ENCODE measurements at places on chromosomes 7 and 10.

GRCh38 chr7:131328377-131329175 lies 900 bp downstream of the MKLN1 start:
- no peak for DNase-seq

GRCh38 chr7:83001362-83002040 lies 161.2 kb downstream of the PCLO start:
- DNase-seq: no peak

GRCh38 chr7:106155027-106155426 lies 42.9 kb upstream of the SYPL1 start:
- no peak for DNase-seq

GRCh38 chr10:67723601-67724000 lies 27.6 kb upstream of the CTNNA3 start:
- DNase-seq: no peak

GRCh38 chr7:112101201-112101846 lies 104.9 kb downstream of the DOCK4 start:
- no peak for DNase-seq

GRCh38 chr7:94344826-94345225 lies 49.9 kb upstream of the COL1A2 start:
- no peak for DNase-seq

- DNase-seq: no peak
These were observed 325.8 kb upstream of the ZMIZ1 start for GRCh38 chr10:78742730-78743615.

DNA sequence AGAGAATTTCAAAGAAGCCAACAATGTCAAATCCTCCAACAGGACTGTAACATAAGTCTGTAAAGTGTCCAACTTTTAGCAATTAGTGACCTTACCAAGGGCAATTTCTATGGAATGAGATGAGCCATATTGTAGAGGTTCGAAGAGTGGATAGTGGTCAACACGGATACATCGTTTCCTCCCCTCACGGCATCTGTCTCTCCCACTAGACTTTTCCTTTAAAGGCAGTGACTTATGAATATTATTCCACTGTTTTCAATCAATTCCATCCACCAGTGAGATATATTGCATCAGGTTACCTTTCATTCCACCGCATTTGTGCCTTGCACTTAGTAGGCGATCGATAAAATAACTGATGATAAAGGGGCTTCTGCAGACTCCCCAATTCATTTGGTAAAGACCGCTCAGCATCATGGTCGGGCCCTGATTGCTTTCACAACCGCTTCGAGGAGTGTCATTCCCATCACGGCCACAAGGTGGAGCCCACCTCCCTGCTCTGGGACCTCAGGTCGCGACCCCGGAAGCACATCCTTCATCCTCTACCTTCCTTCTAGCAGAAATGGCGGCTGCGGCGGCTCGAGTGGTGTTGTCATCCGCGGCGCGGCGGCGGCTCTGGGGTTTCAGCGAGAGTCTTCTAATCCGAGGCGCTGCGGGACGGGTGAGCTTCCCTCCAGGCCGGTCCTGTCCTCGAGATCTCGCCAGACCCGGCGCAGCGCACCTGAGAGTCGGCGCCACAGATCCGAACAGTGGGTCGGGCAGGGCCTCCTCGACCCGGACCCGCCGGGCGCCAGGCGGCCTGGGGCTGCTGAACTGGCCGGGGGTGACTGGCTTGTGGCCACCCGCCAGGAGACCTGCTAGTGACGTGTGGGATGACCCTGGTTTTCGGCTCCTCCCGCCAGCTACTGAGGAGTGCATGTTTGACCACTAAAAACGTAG lies at the start of gene PMPCB:
Gene PMPCB (plus strand): TSS at position 535 of the 936 bp plus-strand sequence. CDS start 25 bp downstream, at position 560.
- peak; percentile 91 for DNase-seq

- no peak for DNase-seq
These were observed 672.0 kb upstream of the FOXK1 start for GRCh38 chr7:4010061-4010605.

GRCh38 chr10:103632247-103632642 lies 138.7 kb downstream of the NEURL1 start:
- DNase-seq: no peak

DNA sequence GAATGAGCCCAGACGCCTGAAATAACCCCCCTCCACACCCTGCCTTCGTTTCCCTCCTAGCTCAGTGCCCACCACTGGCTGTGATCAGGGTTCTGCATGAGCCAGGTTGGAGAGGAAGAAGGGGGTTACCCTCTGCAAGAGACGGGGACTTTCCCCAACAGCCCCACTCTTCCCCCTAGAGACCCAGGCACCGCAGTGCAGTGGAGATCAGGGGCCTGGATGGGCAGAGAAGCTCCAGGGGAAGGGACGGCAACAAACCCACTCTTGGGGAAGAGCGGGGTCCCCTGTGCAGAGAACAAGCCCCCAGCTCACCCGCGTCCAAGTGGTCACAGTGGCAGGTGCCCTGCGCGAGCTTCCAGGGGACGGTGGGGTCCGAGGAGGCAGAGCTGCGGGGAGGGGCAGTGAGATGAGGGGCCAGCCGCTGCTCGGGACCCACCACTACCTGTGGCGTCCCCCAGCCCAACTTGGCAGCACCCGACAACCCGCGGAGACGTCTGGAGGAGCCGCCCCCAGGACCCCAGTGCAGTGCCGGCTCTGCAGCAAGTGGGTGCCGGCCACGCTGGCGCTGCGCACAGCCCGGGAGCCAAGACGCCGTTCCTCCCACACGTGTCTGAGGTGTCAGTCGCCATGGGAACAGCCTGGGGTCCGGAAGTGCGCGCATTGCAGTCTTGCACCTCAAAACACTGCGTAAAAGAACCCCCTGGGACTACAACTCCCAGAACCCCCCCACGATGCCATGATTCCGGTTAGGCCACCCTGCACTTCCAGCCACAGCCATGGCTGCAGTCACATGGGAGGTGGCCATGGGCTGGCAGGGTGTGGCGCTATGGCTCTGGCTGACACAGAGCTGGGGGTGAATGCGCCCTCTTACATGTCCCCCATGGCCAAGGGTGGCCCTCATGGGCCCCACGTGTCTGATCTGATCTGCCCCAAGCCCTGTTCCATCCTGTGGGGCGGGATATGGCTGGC lies 45.8 kb upstream of the WIPI2 start:
- peak; percentile 38 for DNase-seq

DNA sequence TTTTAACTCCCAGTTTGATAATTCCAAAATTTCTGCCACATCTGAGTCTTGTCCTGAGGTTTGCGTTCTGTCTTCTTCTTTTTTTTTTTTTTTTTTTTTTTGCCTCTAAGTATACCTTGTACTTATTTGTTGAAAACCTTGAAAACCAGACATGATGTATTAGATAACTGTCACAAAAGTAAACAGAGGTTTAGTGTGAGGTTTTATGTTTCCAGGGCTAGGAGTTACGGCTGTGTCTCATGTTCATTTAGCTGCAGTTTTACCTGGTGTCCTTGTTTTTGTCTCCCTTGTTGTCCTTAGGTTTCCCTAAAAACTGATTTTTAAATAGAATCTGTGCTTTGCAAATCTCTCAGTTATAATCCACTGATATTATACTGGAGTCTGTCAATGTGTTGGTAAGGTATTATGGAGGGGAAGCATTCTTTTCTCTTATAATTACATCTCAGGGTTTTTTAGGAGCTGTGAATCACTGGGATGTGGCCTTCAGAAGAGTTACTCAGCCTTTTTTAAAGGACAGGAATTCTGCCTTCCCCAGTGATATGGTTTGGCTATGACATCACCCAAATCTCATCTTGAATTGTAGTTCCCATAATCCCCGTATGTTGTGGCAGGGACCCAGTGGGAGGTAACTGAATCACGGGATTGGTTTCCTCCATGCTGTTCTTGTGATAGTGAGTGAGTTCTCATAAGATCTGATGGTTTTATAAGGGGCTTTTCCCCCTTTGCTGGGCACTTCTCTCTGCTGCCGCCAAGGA lies 95.0 kb downstream of the CDCA7L start:
- DNase-seq: no peak

GRCh38 chr7:105985672-105986215 lies 22.7 kb downstream of the CDHR3 start:
- no peak for DNase-seq

DNA sequence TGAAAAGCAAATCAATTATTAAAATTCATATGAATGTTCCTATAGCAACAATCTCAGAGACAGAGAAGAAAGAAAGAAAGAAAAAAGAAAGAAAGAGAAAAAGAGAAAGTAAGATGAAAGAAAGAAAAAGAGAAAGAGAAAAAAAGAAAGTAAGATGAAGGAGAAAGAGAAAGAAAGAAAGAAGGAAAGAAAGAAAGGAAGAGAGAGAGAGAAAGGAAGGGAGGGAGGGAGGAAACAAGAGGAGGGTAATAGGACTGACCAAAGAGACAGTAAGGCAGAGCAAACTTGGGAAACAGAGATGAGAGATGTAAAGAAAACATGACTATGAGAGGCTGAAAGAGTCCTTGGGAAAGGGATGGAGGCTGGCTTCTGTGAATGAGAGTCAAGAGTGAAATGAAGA lies 458.4 kb downstream of the SORCS1 start:
- DNase-seq: no peak

- no peak for DNase-seq
These were observed 45.5 kb upstream of the TMEM140 start for GRCh38 chr7:135102372-135102771.

DNA sequence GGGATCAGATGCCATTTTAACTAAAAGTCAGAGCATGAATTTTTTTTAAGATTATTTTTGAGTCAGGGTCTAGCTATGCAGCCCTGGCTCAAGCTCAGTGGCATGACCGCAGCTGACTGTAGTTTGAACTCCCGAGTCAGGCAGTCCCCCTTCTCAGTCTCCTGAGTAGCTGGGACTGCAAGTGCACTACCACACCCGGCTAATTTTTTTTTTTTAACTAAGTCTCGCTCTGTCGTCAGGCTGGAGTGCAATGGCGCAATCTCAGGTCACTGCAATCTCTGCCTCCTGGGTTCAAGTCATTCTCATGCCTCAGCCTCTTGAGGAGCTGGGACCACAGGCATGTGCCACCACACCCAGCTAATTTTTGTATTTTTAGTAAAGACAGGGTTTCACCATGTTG lies 7.8 kb downstream of the TAS2R41 start:
- no peak for DNase-seq

DNA sequence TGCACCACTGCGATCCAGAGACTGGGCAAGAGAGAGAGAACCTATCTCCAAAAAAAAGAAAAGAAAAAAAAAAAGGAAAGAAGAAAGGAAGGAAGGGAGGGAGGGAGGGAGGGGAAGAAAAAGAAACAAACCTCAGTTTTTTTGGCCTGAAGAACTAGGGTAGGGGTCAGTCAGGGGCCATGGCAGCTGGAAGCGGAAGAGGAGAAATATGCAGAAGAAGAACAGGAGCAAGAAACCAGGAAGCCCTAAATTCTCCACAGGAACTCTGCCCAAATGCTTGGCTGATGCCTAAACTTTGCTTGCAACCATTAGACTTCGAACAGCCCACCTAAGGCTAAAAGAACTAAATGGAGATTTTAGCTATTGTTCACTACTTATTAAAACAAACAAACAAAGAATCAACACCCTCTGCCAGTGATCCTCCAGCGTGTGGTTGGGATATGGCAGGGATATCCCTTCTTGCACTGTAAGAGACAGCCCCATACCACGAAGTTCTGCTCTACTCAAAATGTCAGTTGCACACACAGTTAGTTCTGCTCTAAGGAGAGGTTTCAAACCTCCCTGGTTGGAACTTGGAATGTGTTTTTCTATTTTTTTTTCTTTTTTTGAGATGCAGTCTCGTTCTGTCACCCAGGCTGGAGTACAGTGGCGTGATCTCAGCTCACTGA lies 139.5 kb downstream of the FAM107B start:
- DNase-seq: no peak

DNA sequence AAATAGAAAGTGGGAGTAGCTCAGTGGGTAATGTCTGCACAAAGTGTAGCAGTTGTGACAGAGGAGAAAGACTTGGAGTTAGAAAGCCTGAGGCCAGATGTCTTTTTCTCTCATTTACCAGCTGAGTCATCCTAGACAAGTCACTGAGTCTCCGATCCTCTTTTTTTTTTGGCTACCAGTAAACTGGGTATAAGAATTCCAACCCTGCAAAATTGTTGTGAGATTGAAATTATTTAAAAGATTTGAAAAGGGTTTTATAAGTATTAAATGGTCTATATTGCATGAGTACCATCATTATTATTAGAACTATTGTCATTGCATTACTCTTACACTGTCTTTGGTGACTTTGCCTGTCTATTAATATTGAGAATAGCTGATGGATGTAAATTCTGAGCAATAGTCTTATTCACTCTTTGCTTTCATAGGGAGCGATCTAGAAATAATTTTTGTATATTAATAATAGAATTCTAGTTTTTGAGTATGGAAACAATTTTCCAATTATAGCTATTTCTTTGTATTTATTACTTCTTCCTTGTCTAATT lies 74.0 kb downstream of the ARID5B start:
- DNase-seq: no peak

- no peak for DNase-seq
These were observed 1167.7 kb downstream of the XPNPEP1 start for GRCh38 chr10:108755646-108756045.

- DNase-seq: no peak
These were observed 61.1 kb downstream of the GRID1 start for GRCh38 chr10:86305521-86305920.

- no peak for DNase-seq
These were observed 142.6 kb upstream of the CAV2 start for GRCh38 chr7:116356979-116357378.

DNA sequence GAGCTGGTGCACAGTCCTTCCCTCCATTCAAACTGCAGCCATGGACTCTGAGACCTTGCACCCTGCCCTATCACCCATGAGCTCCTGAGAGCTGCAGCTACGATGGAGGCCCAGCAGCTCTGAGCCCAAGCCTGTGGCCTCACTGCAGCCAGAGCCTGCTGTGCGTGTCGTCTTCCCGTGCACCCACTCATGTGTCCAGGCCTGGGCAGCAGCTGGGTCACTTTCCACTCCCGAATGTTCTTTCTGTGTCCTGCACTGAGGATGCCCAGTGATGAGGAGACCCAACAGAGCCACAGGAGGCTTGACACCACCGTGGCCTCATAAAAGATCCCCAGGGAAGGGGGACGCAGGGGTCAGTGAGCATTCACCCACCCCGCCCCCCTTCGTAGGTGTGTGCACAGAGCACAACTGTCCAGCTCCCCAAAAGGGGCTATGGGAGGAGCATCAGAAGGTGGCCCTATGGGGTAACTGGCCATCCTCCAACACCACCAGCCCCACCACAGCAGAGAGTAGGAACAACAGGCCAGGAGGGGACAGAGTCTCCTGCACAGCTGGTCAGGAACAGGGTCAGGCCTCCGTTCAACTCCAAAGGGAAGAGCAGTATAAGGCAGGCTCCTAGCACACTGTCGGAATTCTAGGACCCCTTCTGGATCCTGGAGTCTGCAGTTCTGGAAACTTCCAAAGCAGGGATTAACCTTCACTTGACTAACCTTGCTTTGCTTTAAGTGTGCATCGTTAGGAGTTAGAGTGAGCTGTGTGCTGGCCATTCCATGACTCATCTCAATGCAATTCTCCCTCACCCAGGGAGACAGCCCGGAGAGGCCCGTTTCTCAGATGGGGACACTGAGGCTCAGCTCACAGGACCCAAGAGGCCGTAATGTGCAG lies 52.6 kb downstream of the RASGEF1A start:
- no peak for DNase-seq
